Activated T-helper 1 cell treated with anti-CD3 and anti-CD28 coated beads, Interleukin-12 subunit alpha, Interleukin-12 subunit beta, Interleukin-2, Interleukin-4 antibody, amounts not matched to agents 30 ng/mL and 10 ng/mL and 1 ng/mL, durations not matched to agents 14 hours and 24 hours and 36 hours (primary cell): ENCODE measurements at places on chromosomes 2 and 18.

DNA sequence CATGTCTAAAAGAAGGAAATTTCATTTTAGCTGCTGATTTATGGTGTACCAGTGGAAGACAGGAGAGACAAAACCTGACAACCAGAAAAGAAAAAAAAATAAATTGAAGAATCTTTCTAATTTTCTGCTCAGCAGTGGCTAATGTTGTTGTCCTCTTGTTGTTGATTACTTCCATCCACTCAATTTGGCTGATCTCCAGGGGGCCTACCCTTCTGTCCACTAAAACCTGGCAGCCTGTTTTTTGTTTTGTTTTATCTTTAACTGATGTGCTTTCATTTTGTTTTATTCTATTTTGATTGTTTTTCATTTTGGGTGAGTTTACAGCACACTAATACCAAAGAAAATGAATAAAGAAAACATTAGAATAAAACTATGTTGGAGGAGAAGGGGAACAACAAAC is 27.4 kb downstream of the TFPI start:
- no peak for DNase-seq

DNA sequence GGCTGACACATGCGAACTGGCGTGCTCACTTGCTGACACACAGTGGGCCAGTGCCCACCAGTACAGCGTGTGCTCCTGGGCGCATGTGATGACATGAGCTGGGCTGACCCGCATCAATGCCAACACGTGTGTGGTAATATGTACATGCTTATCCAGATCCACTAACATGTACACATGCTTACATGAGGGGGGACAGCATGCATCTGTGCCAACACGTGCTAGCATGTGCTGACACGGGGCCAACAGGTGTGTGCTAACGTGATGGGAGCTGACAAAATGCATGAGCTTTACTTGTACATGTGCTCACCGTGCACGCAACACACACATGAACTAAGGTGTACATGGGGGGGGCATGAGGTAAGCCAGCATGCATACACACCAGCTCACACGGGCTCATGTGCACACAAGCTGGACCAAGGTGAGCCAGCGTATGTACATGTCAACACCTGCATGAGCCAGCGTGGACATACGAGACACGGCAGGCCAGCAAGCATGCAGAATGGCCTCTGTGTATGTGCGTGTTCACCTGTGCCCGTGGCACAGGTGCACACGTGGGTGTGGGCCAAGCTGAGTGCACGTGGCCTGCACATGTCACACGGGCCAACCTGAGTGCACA is 28.5 kb downstream of the GPC1 start:
- DNase-seq: no peak

DNA sequence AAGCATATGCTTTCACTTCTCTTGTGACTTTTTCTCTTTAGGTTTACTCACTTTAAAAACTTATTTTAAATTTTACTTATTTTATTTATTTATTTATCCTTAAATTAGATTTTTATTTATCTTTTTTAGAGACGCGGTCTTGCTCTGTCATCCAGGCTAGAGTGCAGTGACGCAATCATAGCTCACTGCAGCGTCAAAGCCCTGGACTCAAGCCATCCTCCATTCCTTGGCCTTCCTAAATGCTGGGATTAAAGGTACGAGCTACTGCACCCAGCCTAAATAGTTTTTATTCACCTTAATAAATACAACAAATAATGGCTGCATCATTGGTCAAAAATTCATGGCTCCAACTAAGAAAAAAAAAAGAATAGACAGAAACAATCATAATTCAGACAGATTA is 415.7 kb upstream of the FIGN start:
- DNase-seq: no peak

GRCh38 chr2:68722712-68723111 is 11.9 kb upstream of the ARHGAP25 start:
- DNase-seq: no peak

GRCh38 chr2:178265851-178266250 is 71.5 kb downstream of the OSBPL6 start:
- no peak for DNase-seq

DNA sequence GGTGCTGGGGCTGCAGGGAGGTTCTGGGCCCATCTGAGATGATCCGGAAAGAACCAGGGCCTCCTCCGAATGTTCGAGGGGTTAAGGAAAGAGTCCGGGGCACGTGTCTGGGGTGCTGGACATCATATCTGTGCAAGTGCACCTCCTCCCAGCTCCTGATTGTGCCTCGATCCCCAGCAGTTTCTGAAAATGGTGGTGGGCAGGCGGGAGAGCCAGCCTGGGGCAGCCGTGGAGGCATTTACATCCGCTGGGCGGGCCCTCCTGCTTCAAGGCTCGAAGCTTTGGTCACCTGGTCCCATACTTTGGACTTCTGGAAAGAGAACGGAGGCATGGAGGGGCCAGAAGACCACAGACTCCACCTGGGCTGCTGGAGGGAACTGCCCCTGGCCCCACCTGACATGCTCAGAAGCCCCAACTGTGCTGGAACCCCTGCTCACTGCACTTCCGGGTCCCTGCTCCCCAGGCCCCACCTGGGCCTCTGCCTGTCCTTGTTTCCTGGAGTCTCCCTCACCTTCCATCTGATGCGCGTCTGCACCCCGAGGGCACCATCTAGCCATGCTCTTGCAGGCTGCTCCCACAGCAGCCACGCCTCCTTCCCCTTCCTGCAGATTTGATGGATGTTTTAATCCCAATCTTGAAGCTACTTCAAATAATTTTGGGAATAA is 119.2 kb upstream of the HDAC4 start:
- no peak for DNase-seq

DNA sequence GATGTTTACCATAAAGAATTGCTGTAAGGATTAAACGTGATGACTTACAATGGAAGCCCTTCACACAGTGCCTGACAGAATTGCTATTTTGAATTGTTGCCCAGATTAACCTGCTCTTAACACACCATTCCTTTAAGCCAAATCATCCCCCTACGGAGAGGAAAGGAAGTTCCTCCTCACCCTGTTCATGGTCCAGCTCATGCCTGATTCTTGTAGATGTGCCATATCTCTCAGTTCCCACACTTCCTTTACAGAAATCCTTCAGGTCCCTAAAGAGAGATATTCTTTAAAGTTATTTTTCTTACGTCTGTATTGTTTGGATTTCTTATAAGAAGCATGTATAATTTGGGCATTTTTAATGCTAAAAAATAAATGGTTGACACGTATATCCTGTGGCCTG is 127.5 kb upstream of the DAPL1 start:
- DNase-seq: no peak

- no peak for DNase-seq
Measured at GRCh38 chr2:134336921-134337320, 83.0 kb downstream of the MGAT5 start.

GRCh38 chr2:121052521-121052920 is 232.5 kb downstream of the TFCP2L1 start:
- no peak for DNase-seq

DNA sequence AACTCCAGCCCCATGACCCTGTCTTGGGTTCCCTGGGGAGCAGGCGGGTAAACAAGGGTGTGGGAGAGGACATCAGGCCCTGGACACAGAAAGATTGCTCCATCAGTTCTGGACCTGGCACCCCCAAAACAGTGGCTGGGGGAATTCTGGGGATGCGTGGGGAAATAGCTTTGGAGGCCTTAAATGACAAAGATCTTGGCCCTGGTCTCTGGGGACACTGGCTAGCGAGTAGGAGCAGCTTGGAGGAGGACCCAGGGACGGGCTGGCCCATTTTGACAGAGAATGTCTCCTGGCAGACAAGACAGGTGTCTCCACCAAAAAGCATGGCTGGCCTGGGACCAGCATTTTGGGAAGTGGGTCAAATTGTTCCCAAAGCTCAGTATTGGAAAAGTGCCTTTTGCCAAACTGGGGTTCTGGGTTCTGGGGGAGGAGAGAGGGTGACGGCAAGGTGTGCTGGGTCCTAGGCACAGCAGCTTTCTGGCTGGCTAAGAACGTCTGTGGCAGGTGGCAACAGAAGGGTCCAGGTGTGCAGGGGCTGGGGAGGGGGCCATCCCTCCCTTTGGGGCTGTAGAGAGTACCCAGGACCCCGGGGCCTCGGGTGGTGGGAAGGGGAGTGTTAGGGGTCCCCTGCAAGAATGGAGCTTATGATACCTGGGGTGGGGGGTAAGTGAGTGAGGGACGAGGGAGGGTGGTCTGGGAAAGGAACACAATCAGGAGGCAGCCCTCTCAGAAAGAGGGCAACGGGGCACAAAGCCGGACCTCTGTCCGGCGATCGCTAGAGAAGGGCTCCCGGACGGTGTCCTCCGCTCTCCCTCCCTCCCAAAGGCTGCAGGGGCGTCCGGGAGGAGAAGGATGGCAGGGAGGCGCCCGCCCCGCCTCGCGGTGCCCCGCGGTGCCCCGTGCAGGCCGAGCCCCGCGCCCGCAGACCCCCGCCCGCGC is 556 bp downstream of the CYRIA start:
- DNase-seq: no peak

DNA sequence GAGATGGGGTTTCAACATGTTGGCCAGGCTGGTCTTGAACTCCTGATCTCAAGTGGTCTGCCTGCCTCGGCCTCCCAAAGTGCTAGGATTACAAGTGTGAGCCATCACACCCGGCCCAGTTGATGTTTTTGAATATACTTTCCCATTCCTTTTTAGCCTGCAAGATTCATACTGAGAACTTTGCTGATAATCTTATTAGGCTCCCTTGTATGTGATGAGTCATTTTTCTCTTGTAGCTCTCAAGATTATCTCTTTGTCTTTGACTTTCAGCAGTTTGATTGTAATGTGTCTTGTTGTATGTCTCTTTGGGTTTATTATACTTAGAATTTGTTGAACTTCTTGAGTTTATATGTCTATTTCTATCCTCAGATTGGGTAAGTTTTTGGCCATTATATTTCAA is 81.4 kb downstream of the OTX1 start:
- no peak for DNase-seq

DNA sequence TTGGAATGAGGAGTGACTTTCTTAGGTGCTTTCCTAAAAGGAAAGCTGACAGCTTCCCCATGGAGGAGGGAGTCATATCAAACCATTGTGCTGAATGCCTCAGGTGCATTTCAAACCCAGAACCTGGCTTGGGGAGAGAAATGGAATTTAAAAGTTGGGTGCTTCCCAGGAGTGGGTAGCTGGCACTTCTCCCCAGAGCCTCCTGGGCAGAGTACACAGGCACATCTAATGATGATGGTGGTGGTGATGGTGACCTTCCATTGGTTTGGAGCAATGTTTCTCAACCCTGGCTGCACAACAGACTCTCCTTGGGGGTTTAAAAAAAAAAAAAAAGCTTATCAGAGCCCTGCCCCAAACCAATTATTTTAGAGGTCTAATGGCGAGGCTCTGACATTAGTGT is 8.3 kb downstream of the FOSL2 start:
- DNase-seq: no peak

GRCh38 chr2:118548880-118549488 is 298.5 kb downstream of the EN1 start:
- DNase-seq: no peak

GRCh38 chr18:57210107-57210715 is 63.3 kb downstream of the BOD1L2 start:
- no peak for DNase-seq

DNA sequence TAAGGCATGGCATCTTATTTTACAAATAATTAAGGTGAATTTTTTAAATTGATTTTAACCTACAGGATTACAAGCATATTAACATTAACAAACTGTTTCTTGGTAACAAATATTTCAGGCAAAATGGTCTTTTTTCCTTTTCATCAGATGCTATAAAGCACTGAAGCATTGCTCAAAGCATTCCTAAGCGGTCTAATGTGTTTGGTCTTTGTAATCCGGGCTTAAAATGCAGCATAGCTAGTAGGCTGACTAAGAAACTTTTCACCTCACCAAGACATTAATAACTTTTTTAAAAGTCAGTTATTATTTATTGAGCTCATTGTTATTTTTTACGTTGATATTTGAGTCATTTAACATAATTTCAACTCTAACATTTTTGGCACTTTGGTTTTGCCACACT is 538.8 kb upstream of the SLC39A10 start:
- DNase-seq: no peak

DNA sequence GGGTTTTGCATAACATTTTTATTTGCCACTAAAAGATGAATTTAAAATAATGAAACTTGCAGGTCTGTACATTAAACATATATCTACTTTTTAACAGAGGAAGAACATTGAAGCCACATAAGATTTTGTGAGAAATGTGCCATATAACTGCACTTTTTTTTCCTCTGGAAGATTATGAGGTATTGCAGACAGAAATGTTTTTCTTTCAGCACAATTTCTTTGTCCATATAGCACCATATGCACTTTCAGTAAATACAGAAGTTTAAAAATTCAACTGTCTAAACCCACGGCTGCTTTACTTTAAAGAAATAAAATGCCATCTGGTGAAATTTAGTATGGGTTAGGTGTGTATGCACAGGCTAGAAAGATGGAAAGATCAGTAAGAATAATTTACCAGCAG is 470 bp upstream of the FAP start:
- no peak for DNase-seq

DNA sequence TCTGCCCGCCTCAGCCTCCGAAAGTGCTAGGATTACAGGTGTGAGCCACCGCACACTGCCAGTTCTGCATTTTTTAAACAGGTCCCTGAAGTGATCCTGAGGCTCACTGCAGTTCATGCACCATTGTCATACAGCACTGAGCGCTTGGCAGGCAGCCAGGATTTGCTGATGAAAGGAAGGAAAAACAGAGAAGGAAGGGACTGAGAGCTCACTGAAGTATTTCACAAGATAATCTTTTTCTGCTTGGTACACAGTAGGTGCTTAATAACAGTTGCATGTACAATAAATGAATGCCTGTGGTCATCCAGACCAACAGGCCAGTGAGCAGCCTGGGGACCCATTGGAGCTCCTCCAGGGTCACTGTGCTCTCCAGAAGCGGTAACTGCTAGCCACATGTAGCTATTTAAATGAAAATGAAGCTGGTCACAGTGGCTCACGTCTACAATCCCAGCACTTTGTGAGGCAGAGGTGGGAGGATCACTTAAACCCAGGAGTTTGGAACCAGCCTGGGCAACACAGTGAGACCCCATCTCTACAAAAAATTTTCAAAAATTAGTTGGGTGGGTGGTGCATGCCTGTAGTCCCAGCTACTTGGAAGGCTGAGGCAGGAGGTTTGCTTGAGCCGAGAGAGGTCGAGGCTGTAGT is 33.1 kb upstream of the SMAD7 start:
- no peak for DNase-seq

DNA sequence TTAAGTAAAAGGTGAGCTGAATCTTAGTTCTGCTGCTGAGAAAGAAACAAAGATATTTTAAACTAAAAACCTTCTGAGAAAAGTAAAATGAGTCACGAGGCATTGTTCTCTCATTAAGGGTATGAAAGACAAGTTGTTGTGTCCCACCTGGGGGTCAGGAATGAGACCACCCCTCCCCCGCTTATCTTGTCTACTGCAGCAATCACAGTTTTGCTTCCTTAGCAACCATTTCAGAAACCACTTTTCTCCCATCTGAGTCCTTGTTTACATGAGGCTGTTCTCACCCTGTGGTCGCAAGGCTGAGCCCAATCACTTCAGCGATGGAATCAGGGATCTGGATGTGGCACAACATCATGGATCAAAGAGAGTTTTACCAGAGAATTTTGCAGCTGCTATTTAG is 377.6 kb upstream of the NETO1 start:
- no peak for DNase-seq

- DNase-seq: no peak
Measured at GRCh38 chr18:7822435-7823331, 255.6 kb downstream of the PTPRM start.
